ENCODE measurements at places on chromosomes 13 and 19. TPM values are rescaled to one million over a fixed set of nuclear protein-coding genes. Genes with fewer than 3 reads are reported as not detected.

The CBLC gene
- polyA plus RNA-seq: 49.5 TPM

The CERS1 gene
- polyA plus RNA-seq: 3.1 TPM

The TMEM150B gene
- polyA plus RNA-seq: 71.4 TPM

The THSD8 gene
- polyA plus RNA-seq: 3.8 TPM

The RAB20 gene
- polyA plus RNA-seq: 23.9 TPM

The PGLYRP2 gene
- polyA plus RNA-seq: not detected

The N4BP2L1 gene
- polyA plus RNA-seq: 17.6 TPM

The RHPN2 gene
- polyA plus RNA-seq: 34.4 TPM

The CXCL17 gene
- polyA plus RNA-seq: 0.07 TPM

The CD37 gene
- polyA plus RNA-seq: 5.9 TPM

The BEST2 gene
- polyA plus RNA-seq: 0.10 TPM

The NLRP4 gene
- polyA plus RNA-seq: not detected

DNA sequence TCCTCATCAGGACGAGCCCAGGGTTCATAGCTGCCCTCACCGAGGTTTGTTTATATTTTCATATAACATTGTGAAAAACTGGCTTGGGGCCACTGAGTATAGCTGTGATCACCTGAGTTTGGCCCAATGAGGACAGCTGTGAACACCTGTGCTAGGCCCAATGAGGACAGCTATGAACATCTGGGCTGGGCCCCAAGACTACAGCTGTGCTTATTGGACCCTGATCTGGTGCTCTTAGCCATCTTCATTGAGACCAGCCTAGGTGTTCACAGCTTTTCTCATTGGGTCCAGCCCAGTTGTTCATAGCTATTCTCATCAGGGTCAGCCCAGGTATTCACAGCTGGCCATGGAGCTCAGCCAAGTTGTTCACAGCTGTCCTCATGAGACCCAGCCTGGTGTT lies 1167.3 kb downstream of the UQCRFS1 start:
- no peaks in the 10 kb centered on the region for H3K36me3 ChIP-seq
- H3K4me3 ChIP-seq: no peak overlapping the region

DNA sequence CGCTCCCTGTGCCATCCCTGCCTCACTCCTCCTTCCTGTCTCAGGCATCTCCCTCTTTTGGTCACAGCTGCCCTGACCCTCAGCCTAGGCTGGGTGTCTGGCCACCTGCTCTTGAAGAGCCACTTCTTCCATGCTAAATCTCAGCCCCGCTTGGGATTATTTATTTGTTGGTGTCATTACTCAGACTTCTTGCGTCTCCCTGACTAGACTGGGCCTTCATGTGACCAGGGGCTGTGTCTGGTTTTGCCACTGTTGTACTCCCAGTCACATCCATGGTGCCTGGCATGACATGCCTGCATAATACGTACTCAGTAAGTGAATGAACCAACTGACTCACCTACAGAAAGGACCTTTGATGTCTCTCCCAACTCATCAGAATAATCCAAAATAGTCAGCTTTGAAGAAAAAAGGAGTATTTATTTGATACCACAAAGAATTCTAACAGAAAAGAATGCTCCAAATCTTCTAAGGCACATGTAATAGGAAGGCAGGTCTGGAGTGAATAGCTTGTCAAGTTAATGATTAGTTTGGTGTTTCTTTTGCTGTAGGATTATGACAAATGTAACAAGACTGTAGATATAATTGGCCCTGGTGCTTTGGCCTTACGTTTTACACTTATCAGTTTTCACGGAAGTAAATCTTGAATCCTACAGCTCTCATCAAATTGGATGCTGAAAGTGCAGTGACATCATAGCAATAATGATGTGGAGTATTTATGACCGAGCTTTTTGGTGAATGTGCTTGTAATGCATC lies 84.0 kb downstream of the ALOX5AP start:
- H3K36me3 ChIP-seq: no peaks in the 10 kb centered on the region
- DNase-seq: peak; percentile 74
- H3K4me3 ChIP-seq: no peak overlapping the region
- H3K4me1 ChIP-seq: peaks cover 2% of the 10 kb centered on the region

GRCh38 chr19:6997679-6998445 lies 23.4 kb downstream of the MBD3L2B start:
- no peak overlapping the region for H3K27ac ChIP-seq
- no peaks in the 10 kb centered on the region for H3K4me1 ChIP-seq
- no peaks in the 10 kb centered on the region for H3K36me3 ChIP-seq
- no peak for DNase-seq
- H3K27me3 ChIP-seq: no peaks in the 10 kb centered on the region

DNA sequence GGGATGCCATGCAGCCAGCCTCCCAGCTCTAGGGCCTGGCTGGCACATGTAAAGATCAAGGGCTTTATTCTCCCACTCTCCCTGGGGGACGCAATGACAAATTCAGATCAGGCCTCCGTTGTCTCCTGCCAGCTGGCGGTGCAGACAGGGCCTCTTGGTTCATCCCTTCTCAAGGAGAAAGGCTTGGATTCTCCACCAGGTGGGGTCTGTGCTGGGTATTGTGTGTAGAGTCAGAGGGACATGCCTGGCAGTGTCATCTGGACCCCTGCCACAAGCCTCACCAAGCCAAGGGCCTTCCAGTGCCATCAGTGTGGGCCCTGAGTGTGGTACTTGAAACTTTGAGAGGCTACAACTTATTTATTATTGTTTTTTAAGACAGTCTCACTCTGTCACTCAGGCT lies 8.4 kb upstream of the PTPRS start:
- H3K4me3 ChIP-seq: no peak overlapping the region
- H3K27me3 ChIP-seq: peaks cover 5% of the 10 kb centered on the region
- no peak for DNase-seq
- H3K27ac ChIP-seq: no peak overlapping the region
- no peaks in the 10 kb centered on the region for H3K4me1 ChIP-seq

GRCh38 chr13:21164631-21165030 lies 11.7 kb downstream of the SKA3 start:
- no peak overlapping the region for H3K4me3 ChIP-seq
- no peak overlapping the region for H3K27ac ChIP-seq
- no peak for DNase-seq
- no peaks in the 10 kb centered on the region for H3K36me3 ChIP-seq
- no peaks in the 10 kb centered on the region for H3K27me3 ChIP-seq

DNA sequence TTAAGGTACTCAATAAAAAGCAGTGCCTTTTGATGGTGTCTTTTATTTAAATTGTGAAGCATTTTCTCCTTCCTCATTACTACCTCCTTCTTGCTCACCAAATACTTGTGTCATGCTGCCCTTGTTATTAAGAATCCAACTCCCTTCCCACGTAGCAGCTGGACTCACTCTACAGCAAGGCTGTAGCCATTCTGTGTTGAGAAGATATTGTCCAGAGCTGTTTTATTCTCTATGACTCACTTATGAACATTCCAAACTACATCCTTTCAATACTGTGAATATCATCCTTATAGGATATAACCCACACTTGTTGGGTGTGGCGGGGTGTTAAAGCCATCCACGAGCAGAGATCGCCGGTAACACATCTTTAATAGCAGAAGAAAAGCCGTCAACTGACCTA lies 1671.5 kb upstream of the SLC10A2 start:
- DNase-seq: no peak
- H3K4me1 ChIP-seq: no peaks in the 10 kb centered on the region
- H3K4me3 ChIP-seq: no peak overlapping the region
- no peaks in the 10 kb centered on the region for H3K36me3 ChIP-seq
- no peaks in the 10 kb centered on the region for H3K27me3 ChIP-seq

DNA sequence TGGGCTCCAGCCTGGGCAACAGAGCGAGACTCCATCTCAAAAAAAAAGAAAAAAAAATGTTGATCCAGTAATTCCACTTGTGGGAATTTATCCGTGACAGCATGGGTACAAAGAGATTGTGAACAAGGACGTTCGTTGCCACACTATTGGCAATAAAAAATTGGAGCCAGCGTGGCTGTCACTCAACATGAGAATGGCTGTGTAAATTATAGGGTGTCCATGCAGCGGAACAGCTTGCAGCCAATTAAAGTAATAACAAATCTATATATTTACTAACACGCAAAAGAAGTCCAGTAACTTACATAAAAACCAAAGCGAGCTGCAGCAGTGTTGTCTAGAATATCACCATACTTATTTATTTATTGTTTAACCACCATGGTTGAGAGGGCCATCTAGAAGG lies 19.3 kb downstream of the DPF1 start:
- peaks cover 65% of the 10 kb centered on the region for H3K36me3 ChIP-seq
- no peak for DNase-seq
- H3K27me3 ChIP-seq: peaks cover 16% of the 10 kb centered on the region
- H3K4me1 ChIP-seq: no peaks in the 10 kb centered on the region

DNA sequence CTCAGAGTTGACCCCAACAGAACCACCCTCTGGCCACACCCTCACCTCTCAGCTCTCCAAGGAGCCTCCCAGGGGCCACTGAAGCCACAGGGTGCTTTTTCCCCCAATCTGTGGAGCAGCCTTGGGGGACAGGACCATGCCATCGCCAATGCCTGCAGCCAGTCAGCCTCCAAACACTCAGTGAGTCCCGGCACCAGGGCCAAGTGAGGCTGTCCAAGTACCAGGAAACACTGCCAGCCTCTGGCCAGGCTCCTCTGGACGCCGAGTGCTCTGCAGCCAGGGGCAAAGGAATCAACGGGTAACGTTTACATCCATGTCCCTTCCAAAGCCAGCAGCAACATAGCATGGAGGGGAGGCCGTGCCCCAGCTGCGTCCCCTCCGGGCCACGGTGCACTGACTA lies 9.5 kb upstream of the COMP start:
- H3K36me3 ChIP-seq: no peaks in the 10 kb centered on the region
- DNase-seq: no peak
- H3K27ac ChIP-seq: no peak overlapping the region

DNA sequence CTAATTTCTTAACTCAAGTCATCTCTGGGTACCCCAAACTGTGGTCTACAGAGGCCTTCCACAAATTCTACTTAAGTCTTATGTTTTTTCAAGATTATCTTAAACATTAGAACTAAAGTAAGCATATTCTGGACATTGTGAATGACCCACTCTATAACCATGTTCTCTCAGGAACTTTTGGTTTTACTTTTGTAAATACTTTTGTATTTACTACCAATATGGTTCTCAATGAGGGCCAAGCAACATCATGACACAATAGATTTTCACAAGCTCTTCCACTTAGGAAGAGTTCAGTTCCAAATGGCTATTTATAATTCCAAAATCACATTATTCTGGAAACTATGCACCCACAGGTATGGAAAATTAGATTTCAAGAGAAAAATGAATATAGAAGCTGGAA lies 10.8 kb downstream of the DIAPH3 start:
- H3K4me1 ChIP-seq: no peaks in the 10 kb centered on the region
- no peaks in the 10 kb centered on the region for H3K36me3 ChIP-seq
- no peaks in the 10 kb centered on the region for H3K27me3 ChIP-seq
- DNase-seq: no peak
- no peak overlapping the region for H3K27ac ChIP-seq
- H3K4me3 ChIP-seq: no peak overlapping the region

DNA sequence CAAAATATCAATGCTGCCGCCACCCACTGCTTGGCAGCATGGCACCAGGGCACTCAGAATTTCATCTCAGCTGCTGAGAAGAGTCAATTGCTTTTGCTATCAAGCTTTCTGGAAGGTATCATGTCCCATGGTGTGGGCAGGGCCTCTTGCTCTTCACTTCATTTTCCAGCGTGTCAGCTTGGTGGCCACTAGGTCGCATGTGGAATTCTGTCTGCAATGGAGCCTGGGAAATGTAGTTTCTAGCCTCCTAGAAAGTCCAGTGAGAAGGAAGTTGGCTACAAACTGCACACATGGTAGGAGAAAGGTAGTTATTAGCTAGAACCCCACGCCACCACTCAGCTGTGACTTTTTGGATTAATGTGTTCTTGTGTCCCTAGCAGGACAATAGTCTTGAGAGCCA lies 105.3 kb downstream of the MYO16 start:
- H3K27me3 ChIP-seq: no peaks in the 10 kb centered on the region
- no peak for DNase-seq
- H3K4me1 ChIP-seq: no peaks in the 10 kb centered on the region
- no peak overlapping the region for H3K4me3 ChIP-seq
- no peaks in the 10 kb centered on the region for H3K36me3 ChIP-seq

GRCh38 chr19:17135001-17135853 lies 59.6 kb downstream of the MYO9B start:
- peak overlapping the region; percentile 13 for H3K4me3 ChIP-seq
- H3K27me3 ChIP-seq: no peaks in the 10 kb centered on the region
- H3K4me1 ChIP-seq: peaks cover 12% of the 10 kb centered on the region
- H3K36me3 ChIP-seq: no peaks in the 10 kb centered on the region
- peak overlapping the region; percentile 86 for H3K27ac ChIP-seq

DNA sequence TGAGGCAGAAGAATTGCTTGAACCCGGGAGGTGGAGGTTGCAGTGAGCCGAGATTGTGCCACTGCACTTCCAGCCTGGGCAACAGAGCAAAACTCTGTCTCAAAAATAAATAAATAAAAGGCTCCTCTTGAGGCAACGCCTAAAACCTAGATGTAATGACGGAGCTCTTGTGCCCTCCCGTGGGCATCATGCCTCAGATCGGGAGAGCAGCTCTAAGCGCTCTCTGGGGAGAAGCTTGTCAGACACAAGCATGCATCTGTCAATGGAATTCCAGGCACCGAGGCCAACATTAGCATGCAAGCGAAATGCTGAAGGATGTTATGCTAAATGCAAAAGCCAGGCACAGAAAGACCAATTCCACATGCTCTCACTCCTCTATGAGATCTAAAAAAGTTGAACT lies 45.6 kb upstream of the MRI1 start:
- H3K36me3 ChIP-seq: no peaks in the 10 kb centered on the region
- H3K27ac ChIP-seq: no peak overlapping the region
- H3K27me3 ChIP-seq: peaks cover 3% of the 10 kb centered on the region
- DNase-seq: peak; percentile 37

- no peak for DNase-seq
- H3K27me3 ChIP-seq: no peaks in the 10 kb centered on the region
- no peak overlapping the region for H3K27ac ChIP-seq
- peaks cover 12% of the 10 kb centered on the region for H3K36me3 ChIP-seq
- peaks cover 14% of the 10 kb centered on the region for H3K4me1 ChIP-seq
- H3K4me3 ChIP-seq: no peak overlapping the region
Observed at GRCh38 chr19:52722062-52723003, 12.5 kb downstream of the ZNF611 start.

DNA sequence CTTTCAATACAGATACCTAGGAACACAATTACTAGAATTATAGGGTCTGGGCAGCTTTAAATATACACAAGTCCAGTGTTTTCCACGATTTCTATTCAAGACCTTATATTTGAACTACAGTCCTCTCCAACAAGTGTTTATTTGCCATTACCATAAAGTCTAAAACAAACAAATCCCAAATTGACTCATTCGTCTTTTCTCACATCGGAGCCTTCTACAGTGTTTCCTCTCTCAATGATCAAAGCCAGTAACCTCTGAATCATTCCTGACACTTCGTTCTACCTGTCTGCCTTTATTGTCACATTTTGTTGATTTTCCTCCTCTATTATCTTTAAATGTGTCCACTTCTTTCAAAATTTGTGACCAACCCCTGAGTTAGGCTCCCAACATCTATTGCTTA lies 1356.5 kb upstream of the SLC10A2 start:
- H3K4me3 ChIP-seq: no peak overlapping the region
- no peaks in the 10 kb centered on the region for H3K36me3 ChIP-seq
- H3K27me3 ChIP-seq: no peaks in the 10 kb centered on the region
- DNase-seq: no peak
- no peak overlapping the region for H3K27ac ChIP-seq

GRCh38 chr19:681029-682019 lies 5.1 kb downstream of the FSTL3 start:
- peaks cover 23% of the 10 kb centered on the region for H3K4me1 ChIP-seq
- peak overlapping the region; percentile 89 for H3K27ac ChIP-seq
- H3K27me3 ChIP-seq: peaks cover 5% of the 10 kb centered on the region
- no peaks in the 10 kb centered on the region for H3K36me3 ChIP-seq

All from large intestine (tissue), 12 donors.